Stimulated activated CD4-positive, alpha-beta T cell treated with anti-CD3 and anti-CD28 coated beads, Interleukin-1b, Interleukin-23, amount 100 ng/mL, for 1 hour (primary cell): ENCODE measurements at places on chromosomes 5 and 9.

GRCh38 chr5:151476016-151476415, 28.6 kb downstream of the SLC36A1 start:
- no peak for DNase-seq

DNA sequence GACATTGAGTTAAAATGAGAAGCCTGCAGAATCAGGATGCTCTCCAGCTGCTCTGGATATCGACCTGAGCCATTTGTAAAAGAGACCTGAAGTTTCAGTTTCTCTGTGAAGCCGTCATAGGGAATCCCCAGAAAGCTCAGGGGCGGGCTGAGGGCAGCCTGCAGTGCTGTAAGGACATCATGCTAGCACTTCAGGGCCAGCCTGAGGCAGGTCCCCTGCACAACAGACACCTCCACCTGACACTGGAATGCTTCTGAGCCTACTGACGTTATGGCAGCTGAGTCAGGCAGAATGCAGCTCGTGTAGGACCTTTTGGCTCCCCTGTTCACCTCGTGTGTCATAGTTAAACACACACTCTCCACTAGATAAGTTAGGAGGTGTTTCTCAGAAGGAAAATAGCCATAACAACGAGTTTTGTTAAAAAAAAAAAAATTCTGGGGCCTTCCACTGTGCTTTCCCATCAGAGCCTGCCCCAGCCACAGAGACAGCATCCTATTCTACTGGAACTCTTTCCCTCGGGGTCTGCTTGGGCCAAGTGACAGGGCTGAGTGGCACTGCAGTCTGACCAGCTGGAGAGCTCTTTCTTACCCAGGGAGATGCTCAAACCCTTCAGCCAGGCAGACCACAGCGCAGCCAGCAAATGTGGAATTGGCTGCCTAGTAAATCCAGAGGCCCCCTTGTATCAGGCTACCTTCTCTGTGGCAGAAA, 354.9 kb downstream of the DIRAS2 start:
- no peak for DNase-seq

- no peak for DNase-seq
Observed at GRCh38 chr5:167294882-167295680, 996.4 kb upstream of the WWC1 start.

GRCh38 chr9:115882911-115883310, 270.7 kb upstream of the PAPPA start:
- DNase-seq, result no peak

DNA sequence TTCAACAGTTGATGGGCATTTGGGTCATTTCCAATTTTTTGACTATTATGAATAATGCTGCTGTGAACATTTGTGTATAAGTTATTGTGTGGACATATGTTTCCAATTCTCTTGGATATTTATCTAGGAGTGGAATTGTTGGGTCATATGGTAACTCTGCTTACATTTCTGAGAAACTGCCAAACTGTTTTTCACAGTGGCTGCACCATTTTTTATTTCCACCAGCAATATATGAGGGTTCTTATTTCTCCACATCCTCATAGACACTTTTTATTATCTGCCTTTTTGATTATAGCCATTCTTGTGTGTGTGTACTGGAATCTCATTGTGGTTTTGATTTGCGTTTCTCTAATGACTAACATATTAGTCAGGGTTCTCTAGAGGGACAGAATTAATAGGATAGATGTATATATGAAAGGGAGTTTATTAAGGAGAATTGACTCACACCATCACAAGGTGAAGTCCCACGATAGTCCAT, 14.7 kb upstream of the MED27 start:
- no peak for DNase-seq

- no peak for DNase-seq
Observed at GRCh38 chr5:140293091-140293848, 9.6 kb downstream of the PFDN1 start.

DNA sequence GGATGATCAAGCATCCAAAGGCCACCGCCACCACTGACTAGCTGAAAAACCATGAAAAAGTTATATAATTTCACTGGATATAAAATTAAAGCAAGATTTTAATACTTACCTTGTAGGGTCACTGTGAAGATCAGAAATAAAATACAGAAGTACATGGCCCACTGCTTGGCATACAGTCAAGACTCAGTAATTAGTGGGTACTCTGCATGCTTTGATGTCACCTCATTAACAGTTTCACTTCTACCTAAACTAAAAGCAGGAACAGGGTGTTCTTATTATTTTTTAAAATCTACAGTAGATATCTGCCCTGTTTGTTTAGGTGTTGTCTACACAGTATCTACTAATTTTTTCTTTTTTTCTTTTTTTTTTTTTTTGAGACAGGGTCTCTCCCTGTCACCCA, 66.4 kb downstream of the NFIB start:
- DNase-seq, result no peak

- DNase-seq, result no peak
Observed at GRCh38 chr5:26492906-26493459, 545.4 kb downstream of the CDH9 start.

DNA sequence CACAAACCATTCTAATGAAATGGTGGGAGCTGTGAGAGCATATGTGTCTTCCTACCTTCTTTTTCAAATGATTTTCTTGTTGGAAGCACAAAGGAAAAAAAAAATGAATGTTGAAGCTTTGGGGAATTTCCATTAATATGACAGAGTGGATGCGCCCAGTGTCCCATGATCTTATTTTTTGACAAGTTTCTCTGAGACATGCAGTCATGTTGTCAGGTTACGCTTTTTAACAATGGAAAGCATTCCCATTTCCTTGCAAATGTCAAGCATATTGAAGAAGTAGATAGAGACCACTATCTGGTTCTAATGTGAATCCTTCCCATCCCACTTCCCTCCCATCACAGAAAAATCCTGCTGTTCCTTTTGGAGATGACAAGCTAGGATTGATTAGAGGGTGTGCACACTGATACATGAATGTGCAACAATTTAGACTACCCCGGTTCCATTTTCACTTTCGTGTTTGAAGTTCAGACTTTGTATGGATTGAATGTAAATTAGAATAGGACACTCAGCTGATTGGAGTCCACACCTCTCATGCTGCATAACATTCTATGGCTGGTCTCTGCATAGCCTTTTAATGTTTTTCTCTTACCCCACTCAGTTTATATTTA, 919.4 kb downstream of the TLE4 start:
- DNase-seq, result no peak

GRCh38 chr5:130102375-130102774, 198.1 kb downstream of the CHSY3 start:
- no peak for DNase-seq

- no peak for DNase-seq
Observed at GRCh38 chr5:36382890-36383289, 81.2 kb upstream of the RANBP3L start.

GRCh38 chr9:129235931-129236331, 57.9 kb upstream of the IER5L start:
- peak; percentile 17 for DNase-seq

DNA sequence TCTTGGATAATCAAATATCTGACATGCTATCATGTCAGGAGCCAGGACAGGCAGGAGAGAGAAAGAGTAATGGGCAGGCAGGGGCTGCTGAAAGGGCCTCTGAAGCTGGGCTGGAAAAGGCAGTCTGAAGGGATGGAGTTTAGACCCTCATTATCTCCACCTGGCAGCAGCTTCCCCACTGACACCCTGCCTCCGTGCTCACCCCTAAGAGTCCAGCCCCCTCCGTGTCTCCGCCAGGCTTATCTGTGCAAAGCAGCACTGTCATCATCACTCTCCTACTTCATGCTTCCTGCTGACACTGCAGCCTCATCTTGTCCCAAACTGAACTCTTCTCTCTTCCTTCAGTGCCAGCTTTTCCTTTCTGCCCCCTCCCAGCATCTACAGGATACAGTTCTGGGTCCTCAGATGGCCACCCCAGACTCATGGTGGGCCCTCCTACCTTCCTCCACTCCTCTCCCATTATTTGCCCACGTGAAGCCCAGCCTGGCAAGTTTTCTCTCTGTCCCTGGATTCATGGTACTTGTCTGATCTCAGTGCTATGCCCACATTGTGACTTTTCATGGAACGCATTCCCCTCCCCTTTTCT, 70.9 kb upstream of the KLF9 start:
- DNase-seq, result no peak

GRCh38 chr9:3993773-3994172, 306.1 kb downstream of the GLIS3 start:
- no peak for DNase-seq

GRCh38 chr9:114787214-114787613, 18.6 kb downstream of the TNFSF15 start:
- DNase-seq, result no peak

- no peak for DNase-seq
Observed at GRCh38 chr9:37968228-37968701, 64.3 kb upstream of the SLC25A51 start.

DNA sequence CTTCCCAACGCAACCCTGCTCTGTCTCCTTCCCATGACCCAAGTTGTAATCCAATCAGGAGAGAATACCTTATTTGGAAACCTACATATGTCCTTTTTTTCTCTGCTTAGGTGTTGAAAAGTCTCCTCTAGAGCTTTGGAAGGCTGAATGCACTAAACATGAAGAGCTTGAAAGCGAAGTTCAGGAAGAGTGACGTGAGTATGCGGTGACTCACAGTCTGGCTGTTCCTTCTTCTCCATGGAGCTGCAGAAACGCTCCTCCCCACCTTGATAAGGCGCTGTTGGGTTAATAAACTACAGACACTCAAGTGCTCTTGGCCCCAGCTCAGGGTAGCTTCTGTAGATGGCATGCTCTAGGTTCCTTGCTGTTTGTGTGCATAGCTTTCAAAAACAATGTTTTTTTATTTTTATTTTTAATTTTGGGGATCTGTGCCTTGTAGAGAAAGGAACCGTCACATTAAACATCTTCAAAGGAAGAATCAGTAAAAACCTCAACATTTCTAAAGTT, 30.7 kb downstream of the RAI14 start:
- DNase-seq, result no peak

- no peak for DNase-seq
Observed at GRCh38 chr5:88952344-88952743, 69.4 kb upstream of the MEF2C start.

DNA sequence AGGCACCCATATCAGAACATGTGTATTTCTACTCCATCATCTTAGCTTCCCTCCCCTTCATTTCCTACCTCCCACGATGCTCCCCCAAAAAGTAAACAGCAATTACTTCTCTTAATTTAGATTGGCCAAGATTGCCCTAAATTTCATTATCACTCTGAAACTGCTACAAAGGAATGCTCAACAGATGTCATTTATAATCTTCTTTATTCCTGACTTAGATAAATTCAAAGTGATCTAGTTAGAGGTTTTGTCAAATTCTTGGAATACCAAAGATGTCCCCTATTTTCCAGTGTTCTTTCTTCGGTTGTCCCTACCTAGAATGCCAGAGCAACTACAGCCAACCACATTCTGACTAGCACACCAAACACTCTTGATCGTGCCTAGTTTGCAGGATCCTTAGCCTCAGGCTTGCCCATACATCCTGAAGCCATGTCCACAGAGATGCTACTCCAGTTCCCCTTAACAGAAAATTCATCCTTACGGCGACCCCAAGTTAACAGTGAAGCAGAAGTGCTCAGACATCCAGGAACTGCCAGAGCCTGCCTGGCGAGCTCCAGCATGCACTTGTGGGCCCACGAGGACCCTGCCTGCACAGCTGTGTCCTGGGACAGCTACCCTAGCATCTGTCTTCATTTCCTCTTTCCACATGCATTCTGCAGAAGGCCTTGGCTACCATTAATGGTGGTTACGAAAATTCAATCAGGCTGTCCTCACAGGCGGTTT, 31.6 kb downstream of the DAP start:
- no peak for DNase-seq

DNA sequence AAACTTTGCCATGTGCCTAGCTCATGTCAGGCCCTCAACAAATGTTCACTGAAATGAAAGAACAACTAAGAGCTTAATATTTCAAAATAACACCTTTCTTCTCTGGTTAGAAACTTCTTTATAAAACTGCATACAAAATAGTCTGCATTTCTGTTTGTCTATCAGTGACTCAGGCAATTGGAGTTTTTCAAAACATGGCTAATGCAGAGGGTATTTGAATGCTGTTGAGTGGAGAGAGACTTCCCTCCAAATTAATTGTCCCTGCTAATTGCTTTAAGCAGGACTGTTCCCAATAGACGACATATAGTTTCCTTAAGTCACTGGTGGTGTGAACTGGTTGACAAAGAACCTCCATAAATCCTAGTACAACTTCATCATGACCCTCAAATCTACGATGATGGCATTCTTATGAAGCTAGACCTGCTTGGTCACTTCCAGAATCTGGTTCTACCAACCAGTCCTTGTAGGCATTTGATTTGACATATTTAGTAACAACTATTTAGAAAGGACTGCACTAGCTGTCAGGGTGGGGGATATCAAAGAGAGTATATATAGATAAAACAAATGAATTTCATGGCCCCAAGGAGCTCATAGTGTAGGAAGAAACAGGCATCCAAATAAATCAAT, 84.5 kb downstream of the PRLR start:
- no peak for DNase-seq

- no peak for DNase-seq
Observed at GRCh38 chr9:78694974-78695373, 398.0 kb downstream of the PSAT1 start.

- DNase-seq, result no peak
Observed at GRCh38 chr5:134568761-134569695, 43.6 kb downstream of the JADE2 start.

DNA sequence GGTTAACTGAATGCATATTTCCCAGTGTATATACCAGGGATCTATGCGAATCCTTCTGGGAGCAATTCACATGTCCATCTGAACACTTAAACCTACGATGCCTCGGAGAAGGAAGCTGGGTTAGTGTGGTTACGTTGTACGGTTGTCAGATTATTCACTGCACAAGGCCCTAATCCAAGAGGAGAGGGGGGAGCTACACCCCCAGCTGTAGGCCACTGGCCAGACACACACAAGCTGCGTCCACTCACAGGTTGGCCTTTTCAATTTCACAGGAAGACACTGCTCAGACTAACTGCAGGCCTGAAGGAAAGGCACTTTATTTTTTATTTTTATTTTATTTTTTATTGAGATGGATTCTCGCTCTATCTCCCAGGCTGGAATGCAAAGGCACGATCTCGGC, 184.5 kb upstream of the GNA14 start:
- DNase-seq, result no peak

GRCh38 chr5:74838262-74838661, 27.9 kb downstream of the FAM169A start:
- no peak for DNase-seq

- no peak for DNase-seq
Observed at GRCh38 chr9:73919712-73920111, 577.4 kb upstream of the RORB start.

GRCh38 chr5:80820685-80821084, 139.5 kb upstream of the RASGRF2 start:
- DNase-seq, result no peak

GRCh38 chr5:30765227-30765626, 428.3 kb upstream of the CDH6 start:
- DNase-seq, result no peak

DNA sequence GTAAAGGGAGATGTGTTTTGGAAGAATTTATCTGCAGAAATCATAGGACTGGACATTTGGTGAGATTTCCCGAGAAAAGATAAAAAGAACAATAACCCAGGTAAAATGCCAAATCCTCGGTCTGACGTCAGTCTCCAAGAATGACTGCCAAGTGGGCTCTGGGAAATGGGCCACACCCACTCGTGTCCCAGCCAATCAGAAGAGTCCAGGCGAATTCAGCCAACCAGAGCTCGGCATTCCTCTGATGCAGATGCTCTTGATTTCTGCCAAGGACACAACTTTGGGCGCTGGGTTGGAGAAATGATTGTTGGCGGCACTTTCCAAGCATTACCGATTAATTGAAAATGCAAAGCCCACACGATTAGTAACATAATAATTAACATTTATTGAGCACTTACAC, 73.3 kb downstream of the FGF18 start:
- DNase-seq, result no peak

- no peak for DNase-seq
Observed at GRCh38 chr5:144117412-144117811, 53.0 kb downstream of the YIPF5 start.

- DNase-seq, result no peak
Observed at GRCh38 chr5:117888688-117889087, 1099.7 kb downstream of the DTWD2 start.
